ENCODE measurements at places on chromosomes 12 and 14.

DNA sequence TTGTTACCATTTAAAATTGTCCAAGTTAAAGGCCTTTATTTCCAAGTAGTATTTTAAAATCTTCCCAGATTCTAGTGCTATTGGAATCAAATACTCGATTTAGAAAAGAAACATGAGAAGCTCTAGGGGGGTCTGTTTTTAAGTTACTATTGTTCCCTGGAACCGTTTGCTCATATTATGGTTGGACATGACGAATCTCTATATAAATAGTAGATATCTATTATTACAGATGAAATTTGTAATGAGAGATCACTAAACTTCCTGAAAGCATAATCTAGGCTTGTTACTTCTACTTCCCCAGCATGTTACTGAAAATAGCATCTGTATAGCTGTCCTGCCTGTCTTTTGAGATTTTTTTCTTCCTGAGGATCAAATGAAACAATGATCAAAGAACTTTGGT, 70.1 kb downstream of the LGR5 start:
- DNase-seq = no peak

DNA sequence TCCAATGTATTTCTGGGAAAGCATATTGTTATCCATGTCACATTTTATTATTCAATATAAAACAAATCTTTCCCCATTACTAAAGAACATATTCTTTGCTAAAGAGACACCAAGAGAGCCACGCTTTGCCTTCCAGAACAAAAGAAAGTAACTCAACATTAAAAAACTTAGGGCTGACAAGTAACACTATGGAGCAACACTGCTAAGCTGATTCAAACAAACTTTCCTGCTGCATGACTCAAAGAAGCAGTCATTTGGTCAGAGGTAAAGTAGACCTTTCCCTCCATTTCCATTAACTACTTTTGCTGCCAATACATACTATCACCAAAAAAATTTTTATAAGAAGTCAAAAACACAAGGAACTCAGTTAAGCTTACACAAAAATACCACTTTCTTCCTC, 83.0 kb downstream of the DENND5B start:
- no peak for DNase-seq

DNA sequence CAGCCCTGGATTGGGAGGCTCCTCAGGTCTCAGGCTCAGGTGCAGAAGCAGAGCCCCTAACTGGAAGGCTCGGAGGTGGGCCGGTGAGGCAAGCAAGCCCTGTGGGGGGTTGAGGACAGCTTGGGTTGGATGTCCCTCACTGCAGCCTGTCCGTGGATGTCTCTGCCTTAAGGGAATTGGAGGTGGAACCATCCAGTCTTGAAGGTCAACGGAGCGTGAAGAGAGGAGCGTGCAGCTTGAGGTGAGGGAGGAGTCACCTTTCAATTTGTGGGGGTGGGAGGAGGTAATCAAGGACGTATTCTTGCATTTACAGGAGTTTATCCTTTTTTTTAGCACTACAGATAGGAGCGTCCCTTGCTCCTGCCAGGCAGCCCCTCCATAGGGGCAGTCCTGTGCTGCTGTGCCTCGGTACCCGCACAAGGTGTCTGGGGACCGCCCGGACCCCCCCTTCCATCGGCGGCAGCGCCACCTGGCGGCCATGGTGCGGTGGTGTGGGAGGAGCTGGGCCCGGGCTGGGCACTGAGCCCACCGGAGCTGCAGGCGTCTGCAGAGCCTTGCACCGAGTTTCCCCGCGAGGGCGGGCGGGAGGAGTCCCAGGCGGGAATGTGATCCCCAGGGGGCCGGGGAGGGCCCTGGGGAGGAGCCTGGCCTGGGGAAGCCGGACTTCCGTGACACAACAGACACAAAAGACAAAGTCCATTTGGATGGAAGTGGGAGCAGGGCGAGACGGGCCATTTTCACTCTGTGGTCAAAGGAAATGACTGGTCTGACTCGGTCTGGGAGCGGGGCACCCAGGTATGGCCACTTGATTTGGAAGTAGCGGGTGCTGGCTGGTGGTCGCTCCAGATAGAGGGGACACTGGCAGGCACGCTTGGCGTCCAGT, 864 bp downstream of the DNAJC22 start:
- DNase-seq = peak; percentile 68

- no peak for DNase-seq
Observed at GRCh38 chr14:29077916-29078315, 311.3 kb downstream of the FOXG1 start.

GRCh38 chr12:108842361-108842760, 15.0 kb downstream of the SSH1 start:
- no peak for DNase-seq

DNA sequence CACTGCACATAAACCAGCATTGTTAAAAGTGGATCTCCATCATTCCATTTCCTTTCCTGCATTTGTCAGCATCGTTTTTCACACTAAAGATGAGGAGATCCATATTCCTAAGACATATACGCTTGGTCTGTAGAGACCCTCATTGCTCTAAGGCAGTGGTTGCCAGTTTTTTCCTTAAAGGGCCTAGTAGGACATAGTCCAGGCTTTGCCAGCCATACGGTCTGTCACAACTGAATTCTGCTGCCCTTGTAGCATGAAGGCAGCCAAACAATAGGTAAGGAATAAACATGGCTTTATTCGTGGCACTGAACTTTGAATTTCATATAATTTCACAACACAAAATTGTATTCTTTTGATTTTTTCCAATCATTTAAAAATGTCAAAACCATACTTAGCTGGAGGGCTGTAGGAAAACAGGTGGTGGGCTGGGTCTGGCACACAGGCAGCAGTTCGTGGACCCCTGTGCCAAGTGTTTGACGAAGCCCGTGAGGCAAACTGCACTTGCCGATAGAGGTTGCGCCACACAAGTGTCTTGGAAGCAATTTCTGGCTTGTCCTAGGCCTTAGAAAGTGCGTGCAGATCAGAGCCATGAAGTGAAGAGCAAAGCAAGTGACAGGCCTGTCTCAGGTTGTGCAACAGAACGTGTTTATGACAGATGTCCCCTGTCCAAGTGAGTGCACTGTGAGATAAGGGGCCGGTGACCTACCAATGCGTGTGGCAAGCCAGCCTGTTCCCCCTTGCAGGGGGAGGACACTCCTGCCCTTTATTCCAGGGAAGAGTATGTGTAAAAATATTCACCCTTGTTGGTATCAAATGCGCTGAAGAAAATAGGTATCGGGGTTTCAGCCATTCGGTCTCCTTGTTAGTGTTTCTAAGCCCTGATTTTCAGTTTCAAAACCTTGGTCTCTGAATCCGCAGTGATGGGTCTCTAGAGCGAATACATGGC, 916 bp upstream of the CHPT1 start:
- DNase-seq = no peak

- no peak for DNase-seq
Observed at GRCh38 chr12:104212516-104212915, 3.1 kb upstream of the TXNRD1 start.

DNA sequence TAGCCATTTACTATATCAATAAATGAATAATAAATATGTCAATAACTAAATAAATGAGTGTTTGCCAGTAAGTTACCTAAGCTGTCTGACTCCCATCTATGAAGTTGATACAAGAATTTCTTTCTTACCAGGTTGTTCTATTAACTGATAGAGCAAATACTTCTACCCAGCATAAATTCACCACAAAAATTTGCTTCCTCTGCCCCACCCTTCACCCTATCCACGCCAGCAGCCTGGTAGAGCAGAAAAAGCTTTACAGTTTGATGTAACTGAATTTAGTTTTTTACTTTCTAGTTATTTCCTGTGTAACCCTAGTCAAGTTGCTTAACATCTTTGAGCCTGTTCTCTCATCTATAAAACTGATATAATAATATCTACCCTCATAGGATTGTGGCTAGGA, 94.9 kb upstream of the SLC16A7 start:
- DNase-seq = no peak

DNA sequence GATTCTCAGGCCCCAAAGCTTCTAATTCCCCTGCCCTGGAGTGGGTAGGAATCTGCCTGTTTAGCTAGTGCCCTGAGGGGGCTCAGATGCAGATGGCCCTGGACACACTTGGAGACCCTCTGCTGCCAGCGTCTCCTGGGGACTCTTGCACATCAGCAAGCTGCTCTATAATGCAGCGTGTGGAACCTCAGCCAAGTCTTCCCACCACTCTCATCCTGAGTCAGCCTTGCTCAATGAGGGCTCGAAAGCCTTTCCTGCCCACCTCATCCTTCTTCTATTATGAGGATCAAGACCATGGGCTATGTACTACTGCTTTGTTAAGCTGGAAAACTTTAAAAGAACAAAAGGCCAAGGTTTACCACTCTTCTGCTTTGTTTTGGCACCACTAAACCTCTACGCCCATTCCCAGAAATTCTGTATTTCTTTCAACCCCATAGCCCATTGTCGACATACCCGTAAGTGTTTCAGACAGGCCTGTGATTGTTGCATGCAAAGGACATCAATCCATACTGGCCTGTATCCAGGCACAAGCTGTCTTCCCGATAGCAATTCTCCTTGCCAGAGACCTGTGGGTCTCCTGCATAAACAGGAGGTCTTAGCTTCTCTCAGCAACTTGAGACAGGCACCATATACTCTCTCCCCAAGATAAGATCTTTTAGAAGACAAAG, 246.9 kb downstream of the DPF3 start:
- no peak for DNase-seq

- no peak for DNase-seq
Observed at GRCh38 chr14:89409961-89410360, 7.1 kb downstream of the FOXN3 start.

DNA sequence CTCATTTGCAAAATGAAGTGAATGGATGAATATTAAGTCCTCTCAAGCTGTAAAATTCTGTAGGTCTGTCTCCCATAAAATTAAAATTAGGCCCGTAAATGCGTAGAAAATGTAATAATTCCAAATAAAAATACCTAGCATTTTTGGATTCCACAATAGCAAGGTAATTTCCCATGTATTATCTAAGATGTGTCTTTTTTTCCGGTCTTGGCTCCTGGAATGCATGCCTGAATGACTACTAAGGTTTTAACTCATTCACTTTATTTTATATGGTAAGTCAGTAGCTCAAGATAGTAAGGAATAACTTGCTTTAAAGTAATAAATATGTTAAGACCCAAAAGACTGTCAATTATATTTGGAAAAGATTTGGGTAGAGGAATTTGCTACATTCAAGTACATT, 11.1 kb downstream of the TXNRD1 start:
- DNase-seq = no peak

GRCh38 chr12:68785823-68786222, 22.2 kb upstream of the MDM2 start:
- no peak for DNase-seq

- no peak for DNase-seq
Observed at GRCh38 chr14:97719931-97720330, 922.7 kb downstream of the VRK1 start.

DNA sequence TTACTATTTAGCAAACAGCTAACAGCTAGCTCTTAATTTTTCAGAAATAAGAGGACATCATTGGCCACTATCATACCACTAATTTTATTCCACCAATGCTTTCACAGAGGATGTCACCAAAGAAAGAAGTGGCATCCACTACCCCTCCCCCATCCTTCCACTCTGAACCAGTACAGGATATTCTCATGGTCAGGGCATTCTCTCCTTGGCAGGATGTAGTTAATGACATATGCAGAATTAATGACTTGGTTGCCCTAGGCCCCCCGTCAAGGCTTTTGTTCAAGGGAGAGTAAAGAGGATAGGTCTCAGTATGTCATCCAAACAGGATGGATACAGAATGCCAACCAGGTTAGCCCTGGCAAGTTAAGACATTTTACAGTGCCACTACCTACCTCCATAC, 18.9 kb upstream of the NUP107 start:
- DNase-seq = no peak

DNA sequence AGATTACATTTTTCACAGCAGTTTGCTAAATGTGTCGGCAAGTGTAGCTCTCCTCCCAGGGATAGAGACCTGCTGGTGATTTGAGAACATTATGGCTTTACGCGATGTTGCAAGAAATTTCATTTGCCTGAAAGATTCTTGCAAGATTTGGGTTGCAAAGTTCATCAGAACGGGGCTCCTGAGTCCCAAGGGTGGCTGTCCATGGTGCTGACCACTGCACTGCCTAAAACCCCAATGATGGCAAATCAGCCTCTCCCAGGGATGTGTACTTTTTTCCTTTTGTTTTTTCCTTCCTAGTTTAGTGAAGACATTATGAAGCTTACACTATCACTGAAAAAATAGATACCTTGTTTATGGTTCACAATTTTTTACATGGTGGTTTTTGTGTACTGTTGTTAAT, 85.4 kb downstream of the WSCD2 start:
- DNase-seq = no peak

- no peak for DNase-seq
Observed at GRCh38 chr12:82966001-82966559, 279.4 kb downstream of the TMTC2 start.

DNA sequence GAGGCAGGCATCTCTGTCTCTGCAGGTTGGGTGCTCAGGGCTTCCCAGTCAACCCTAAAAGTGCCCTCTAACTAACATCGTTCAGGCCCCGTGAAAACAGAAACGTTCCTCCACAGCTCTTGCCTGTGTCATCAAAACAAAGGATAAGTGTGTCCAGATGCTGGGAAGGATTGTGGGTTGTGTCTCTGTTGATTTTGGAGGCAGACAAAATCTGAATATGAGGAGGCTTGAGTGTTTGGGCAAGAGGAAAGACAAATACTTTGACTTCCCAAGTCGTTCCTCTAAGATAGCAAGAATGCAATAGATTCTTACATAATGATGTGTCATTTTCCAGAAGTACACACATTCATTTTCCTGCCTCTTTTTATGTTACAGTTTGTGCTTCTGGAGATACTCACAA, 52.9 kb downstream of the SERPINA3 start:
- DNase-seq = no peak

DNA sequence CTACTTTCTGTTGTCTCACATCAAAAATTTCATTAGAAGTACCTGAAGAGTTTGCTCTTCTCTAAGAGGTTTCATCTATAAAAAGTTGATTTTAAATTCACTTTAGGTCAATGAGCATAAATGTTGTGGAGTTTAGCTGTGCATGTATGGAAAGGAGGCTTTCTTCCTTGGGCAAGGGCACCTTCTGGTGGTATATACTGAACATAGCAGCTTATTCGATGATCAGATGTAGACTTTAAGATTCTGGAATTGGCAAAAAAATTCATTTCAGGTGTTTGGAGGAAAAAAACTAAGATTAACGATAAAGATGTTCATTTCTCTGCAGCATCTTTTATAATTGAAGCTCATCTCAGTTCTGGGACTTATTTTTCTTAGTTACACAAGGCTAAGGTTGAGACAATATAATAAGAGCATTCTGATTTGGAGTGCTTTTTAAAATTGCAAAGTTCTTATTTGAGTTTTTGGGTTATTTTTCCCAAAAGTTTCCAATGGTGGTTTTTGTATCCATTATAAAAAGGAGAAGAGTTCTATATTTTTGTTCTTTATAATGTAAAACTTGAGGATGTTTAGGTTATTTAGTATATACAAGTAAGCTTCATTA, 46.8 kb downstream of the TMEM117 start:
- no peak for DNase-seq
